Hindlimb muscle (tissue), 1 donor: ENCODE measurements at places on chromosomes 3 and 15.

DNA sequence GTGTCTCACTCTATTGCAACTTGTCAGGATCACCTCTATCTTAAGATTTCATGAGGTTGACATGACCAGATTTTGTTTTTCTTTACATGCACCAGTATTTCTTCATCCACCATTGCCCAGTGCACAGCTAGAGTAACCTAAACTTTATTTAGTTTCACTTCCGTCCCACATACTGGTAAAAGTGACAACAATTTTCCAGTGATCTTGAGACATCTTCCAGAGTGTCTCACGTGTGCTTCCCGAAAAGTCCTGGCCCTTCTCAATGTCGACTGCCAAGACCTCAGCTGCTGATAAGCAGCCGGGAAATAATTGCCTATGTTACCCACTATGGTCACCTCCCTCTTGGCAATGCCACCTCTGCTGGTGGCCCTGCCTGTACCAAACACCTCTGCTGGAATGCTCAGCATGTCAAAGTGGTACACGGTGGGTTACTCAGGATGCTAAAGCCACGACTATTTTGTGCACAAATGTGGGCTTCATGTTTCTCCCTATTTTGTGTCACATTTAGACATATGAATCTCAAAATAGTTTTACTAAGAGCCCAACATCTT is 379.7 kb upstream of the TGFBR2 start:
- no peak for DNase-seq

- DNase-seq: no peak
These were observed 339.7 kb upstream of the EPHA3 start for GRCh38 chr3:88767746-88768145.

DNA sequence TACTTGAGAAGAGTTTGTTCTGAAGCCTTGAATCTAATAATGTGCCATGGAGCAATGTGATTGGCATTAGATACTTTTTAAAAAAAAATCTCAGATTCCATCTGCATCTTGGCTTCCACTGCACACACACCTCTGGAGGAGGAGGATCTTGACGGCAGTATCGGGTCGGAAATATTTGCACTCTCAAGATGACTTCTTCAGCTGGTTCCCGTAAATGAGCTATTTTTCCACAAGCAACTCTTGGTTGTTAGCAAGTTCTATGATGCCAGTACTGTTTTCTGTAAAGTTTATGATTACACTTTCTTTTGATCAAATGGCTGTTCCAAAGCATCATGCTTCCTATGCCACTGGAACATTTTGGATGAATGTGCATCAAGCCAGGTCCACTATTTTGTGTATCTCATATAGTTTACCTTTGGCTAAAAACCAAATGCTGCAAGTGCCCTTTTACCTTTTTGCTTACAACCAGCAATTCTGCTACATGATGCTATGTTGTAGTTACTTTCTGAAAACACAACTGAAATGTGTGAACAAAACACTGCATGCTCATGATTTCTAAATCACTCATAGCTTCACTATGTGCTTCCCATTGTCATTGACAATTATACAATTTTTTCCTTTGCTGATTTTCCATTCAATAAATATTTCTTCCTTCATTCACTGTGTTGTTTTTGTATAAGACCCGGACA is 43.8 kb downstream of the CCR3 start:
- no peak for DNase-seq

- no peak for DNase-seq
These were observed 63.6 kb downstream of the SCN5A start for GRCh38 chr3:38585791-38586420.

DNA sequence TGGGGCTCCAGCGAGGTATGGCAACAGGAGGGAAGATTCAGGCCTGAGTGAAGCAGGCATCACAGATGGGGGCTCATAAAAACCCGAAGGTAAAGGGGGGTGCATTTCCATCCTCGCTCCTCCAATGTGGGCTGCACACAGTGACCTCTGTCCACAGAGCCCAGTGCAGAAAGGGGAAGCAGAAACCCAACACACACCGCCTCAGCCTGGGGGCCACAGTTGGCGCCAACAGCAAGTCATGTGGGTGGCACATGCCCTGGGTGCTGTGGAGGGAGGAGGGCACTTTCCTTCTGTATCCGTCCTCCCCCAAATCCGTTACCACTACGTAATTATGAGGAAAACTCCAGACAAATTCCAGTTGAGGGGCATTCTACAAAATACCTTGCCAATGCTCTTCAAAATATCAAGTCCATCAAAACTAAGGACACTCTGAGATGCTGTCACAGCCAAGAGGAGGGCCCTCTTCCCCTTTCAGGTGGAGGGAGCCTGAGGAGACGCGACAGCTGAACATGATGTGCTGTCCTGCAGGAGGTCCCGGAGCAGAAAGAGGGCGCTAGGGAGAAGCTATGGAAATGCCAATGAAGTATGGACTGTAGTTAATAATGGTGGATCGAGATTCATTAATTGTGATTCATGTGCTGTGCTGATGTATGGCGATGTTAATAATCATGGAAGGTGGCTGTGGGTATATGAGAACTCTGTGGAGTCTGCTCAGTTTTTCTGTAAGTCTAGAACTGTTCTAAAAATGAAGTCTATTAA is 16.4 kb downstream of the APBA2 start:
- DNase-seq: no peak

DNA sequence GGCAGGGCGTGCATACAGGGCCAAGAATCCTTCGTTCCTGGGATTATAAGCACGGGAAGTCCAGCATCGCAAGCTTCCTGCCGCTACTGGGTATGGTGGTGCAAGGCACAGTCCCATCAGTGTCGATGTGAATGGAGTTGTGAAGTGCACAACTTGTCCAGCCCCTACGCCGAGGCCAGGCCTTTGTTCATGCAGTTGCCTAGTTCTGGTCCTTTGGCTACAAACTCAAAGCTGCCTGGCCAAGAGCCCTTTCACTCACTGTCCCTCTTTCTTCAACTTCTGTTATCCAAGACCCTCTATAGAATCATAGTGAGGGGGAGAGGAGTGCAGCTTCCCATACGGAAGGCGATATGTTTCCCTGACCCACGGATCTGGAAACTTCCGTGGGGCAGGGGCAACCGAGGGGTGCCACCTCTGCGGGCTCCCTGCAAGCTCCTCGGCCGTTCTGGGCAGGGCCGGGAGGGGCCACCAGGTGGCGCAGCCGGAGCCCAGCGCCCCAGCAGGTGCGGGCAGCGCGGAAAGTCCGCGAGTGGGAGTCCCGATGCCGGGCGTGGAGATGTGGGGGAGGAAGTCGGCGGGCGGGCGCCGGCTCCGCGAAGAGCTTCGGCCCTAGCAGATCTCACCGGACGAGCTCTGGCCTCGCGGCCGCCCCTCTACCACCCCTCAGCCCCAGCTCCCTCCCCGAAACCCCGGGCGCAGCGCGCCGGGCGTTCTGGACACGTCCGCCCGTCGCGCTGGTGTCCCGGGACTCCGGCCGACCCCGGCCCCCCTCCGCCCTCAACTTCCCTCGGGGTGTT is 693 bp downstream of the RASGRP1 start:
- peak; percentile 67 for DNase-seq

DNA sequence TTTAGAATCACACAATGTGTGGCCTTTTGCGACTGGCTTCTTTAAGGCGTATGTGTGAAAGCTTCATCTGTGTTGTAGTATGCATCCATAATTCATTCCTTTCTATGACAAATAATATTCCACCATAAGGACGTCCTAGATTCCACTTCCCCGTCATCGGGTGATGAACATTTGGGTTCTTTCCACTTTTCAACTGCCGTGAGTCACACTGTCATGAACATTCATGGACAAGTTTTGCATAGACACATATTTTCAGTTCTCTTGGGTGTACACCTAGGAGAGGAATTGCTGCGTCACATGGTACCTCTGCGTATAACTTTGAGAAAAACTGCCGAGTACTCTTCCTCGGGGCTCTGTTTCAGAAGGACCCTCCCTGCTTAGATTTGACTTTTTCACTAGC is 97.3 kb downstream of the TOP2B start:
- DNase-seq: no peak

GRCh38 chr15:39680868-39681267 is 100.0 kb downstream of the THBS1 start:
- DNase-seq: no peak

GRCh38 chr3:9180764-9181117 is 68.7 kb downstream of the SRGAP3 start:
- no peak for DNase-seq

GRCh38 chr3:42871592-42872196 is 4.0 kb downstream of the CYP8B1 start:
- no peak for DNase-seq

- DNase-seq: no peak
These were observed 819 bp upstream of the RPL24 start for GRCh38 chr3:101687142-101687931.

GRCh38 chr3:111592936-111593335 is 2.2 kb downstream of the ZBED2 start:
- no peak for DNase-seq

DNA sequence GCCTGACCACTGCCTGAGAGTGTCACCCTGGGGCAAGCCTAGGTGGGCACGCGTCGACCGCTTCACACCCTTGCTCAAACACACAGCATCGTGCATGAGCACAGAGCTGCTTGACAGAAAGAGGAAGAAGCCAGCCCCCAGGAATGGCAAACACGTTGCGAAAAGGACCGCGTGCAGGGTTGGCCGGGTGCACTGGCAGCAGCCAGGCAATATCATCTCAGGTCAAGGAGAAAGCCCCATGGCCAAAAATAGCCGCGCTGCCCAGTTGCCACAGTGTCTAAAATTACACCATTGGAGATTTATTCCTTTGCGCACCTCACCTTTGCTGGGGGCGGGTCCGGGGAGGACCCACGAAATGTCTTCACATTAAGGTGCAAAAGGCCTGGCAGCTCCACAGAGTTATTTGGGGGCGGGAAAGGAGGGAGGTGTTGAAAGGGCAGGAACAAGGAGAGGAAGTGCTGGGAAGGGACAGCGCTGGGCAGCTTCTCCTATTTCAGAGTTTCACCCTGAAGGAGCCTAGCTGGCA is 44.7 kb upstream of the NR2F2 start:
- no peak for DNase-seq

GRCh38 chr3:153469162-153469561 is 307.1 kb downstream of the RAP2B start:
- DNase-seq: no peak

- DNase-seq: no peak
These were observed 37.5 kb downstream of the ZXDC start for GRCh38 chr3:126438186-126438585.

DNA sequence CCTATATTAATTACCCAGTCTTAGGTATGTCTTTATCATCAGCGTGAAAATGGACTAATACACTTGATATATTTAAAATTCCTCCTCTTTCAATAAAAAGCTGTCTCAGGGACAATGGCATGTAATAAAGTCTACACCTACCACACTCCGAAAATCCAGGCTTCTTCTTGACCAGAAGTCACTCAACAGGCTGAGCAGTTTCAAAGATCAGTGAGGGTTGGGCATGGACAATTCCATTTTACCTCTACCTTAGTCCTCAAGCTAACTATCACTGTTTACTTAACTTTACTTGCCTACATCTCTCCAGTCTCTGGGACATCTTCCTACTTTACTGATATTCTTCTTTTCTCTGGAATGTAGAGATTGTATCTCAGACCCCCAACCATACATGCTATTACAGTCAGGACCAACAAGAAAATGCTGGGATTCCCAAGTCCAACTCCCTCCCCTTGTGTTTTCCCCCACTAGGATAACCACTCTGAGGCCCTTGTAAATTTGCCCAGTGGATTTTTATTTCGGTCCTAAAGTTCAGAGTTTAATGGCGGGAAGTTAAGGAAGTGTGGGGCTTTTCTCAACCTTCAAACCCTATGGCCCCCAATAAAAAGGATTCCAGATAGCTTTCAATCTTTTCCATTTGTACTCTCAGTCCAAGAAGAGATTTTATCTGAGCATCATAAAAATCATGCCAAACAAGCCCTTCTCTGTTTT is 137.1 kb upstream of the TSC22D2 start:
- DNase-seq: no peak

DNA sequence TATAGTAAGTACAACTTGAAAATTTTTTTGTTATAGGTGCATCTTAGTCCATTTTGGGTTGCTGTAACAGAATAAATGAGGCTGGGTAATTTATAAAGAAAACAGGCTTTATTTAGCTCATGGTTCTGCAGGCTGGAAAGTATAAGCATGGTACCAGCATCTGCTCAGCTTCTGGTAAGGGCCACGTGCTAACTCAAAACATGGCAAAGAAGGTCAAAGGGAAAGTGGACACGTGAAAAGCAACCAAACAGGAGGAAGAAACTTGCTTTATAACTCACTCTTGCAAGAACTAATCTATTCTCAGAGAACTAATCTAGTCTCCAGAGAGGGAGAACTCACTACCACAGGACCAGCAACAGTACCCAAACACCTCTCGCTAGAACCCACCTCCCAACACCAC is 9.1 kb downstream of the HDGFL3 start:
- no peak for DNase-seq

- no peak for DNase-seq
These were observed 37.2 kb upstream of the CSPG4 start for GRCh38 chr15:75749820-75750219.

DNA sequence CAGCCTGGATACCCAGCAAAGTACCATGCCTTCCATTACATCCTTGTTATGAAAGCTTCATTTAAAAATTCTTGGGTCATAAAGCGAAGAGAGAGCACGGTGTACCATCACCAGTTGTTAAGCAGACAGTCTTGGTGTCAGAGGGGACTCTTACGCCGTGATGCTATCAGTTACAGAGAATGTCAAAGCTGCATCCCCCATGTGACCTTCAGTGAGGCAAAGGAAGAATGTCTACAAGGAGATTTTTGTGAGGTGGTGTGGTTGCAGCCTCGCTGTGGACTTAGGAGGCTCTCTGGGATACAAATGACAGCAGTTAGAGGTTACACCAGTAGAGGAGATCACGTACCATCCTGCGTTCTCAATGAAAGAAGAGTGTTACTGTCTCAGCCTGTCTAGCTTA is 278.3 kb downstream of the FEZF2 start:
- DNase-seq: no peak

DNA sequence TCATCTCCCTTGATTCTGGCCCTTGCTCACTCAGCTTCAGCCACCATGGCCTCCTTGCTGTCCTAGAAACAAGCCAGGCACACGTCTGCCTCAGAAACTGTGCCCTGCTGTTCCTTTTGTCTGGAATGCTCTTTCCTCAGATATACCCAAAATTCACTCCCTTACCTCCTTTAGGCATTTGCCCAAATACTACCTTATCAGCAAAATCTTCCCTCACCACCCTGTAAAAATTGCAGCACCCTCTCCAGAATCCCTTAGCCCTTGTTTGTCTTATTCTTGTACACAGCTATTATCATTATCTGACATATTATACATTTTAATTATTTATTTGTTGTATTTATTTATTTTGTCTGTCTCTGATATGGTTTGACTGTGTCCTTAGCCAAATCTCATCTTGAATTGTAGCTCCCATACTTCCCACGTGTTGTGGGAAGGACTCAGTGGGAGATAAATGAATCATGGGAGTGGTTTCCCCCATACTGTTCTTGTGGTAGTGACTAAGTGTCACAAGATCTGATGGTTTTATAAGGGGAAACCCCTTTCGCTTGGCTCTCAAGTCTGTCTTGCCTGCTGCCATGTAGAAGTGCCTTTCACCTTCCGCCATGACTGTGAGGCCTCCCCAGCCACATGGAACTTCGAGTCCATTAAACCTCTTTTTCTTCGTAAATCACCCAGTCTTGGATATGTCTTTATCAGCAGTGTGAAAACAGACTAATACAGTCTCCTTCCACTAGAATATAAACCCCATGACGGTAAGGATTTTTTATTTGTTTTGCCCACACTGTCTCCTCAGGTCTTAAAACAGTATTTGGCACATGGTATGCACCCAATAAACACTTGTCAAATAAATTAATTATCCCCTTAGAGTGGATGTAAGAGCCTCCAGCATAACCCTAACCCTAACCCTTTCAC is 60.0 kb upstream of the STT3B start:
- DNase-seq: no peak
